ENCODE measurements at places on chromosomes 1 and 21. TPM values are rescaled to one million over a fixed set of nuclear protein-coding genes. Genes with fewer than 3 reads are reported as not detected.

The CLDN14 gene
- total RNA-seq, result not detected

The RHEX gene
- total RNA-seq, result 1.3 TPM

The ETV3L gene
- not detected for total RNA-seq

The AUNIP gene
- 1.1 TPM for total RNA-seq

The DMRTA2 gene
- total RNA-seq, result not detected

All from mesangial cell (primary cell).